SW 1271 (cell line): ENCODE measurements at places on chromosomes 12 and 14.

DNA sequence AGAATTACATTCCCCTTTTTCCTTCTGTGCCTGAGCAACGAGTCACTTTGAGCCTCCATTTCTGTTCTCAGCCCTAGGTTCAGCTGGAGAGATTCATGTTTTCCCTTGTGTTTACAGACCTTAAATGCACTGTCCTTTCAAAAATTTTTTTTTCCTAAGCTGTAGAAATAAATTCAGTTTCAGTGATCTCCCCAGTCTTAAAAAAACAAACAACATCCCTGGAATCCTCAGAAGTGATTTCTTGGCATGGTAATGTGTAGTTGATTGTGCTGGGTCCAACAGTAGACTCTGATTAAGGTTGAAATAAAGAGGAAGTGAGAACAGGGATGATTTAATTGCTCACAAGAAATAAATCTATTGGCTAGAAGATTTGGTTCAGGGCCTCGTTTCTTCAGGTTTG, 89.3 kb downstream of the NTN4 start:
- no peak for DNase-seq

- DNase-seq = no peak
Measured at GRCh38 chr14:34568803-34569202, 29.3 kb upstream of the EAPP start.

- no peak for DNase-seq
Measured at GRCh38 chr14:36028218-36028617, 148.3 kb downstream of the PTCSC3 start.

DNA sequence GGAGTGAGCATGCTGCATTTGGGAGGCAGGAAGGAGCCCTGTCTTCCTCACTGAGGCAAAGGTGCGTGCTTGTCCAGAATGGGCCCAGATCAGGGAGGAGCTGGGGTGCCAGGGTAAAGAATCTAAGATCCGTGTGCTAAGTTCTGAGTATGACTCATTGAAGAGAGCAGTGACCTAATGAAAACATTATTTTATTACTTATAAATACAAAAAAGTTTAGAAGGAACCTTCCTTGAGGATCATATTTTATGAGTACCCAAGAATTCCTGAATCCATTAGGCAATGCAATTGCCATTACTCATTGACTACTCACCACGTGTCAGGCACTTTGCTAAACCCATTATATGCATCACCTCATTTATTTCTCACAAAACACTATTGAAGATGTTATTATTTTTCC, 264.7 kb downstream of the EGLN3 start:
- DNase-seq = no peak

GRCh38 chr12:12501121-12501520, 61.5 kb downstream of the DUSP16 start:
- no peak for DNase-seq

DNA sequence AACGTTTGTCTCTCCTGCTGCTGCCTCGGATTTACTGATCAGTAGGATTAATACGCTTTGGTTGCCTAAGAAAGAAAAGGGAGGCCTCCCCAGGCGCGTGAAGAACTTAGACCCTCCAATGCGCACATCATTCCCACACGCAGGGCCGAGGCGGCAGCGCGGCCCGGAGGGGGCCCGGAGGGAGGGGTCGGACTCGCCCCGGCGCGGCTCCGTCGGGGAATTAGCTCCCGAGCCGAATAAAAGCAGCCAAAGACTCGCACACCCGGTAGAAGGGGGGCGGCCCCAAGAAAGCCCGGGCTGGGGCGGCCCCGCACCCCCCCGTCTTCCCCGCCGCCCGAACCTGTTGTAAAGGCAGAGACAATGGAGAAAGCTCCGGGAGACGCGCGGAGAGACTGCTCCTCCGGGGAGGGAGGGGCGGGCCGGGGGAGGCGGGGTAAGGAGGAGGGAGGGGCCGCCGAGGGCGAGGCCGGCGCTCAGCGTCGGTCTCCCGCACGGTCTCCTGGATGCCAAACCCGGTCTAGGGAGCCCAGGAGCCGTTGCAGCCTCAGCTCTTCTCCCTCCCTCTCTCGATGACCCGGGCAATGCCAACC, at the start of gene NELL2:
Gene NELL2, minus strand, starts transcription at position 362 of the 590 bp plus-strand sequence. CDS start 446 bp downstream, outside the sequence.
- peak; percentile 23 for DNase-seq

DNA sequence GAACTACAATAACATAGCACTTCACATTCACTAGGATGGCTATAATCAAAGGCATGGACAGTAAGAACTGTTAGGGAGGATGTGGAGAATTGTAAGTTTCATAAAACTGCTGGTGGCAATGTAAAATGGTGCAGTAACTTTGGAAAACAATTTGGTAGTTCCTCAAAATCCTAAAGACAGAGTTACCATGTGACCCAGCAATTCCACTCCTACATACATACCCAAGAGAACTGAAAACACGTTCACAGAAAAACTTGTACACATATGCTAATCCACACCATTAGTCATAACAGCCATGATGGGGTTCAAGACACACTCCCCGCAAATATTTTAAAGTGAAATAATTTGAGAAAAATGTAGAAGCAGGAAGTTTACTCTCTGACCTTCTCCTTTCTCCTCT, 31.7 kb downstream of the GALC start:
- no peak for DNase-seq
